ENCODE measurements at places on chromosomes 7 and 10.

DNA sequence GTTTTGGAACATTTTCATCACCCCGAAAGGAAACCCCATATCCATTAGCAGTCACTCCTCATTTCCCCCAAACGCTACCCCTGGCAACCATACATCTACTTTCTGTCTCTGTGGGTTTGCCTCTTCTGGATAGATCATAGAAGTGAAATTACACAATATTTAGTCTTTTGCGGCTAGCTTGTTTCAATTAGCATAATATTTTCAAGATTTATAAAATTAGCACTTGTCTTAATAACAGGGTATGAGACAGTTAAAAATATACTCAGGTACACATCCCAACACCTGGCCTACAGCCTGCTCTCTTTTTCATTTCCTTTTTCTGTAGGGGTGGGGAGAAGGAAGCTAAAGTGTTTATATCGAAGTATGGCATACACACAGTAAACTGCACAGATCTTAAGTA is 81.4 kb upstream of the LRGUK start:
- DNase-seq = no peak

GRCh38 chr7:11376529-11376928 is 402.9 kb downstream of the PHF14 start:
- DNase-seq = no peak

- DNase-seq = no peak
Measured at GRCh38 chr10:100311298-100311697, 18.7 kb downstream of the PKD2L1 start.

- DNase-seq = no peak
Measured at GRCh38 chr7:26592011-26592410, 272.4 kb downstream of the SKAP2 start.

GRCh38 chr7:14430926-14431325 is 441.5 kb upstream of the ETV1 start:
- no peak for DNase-seq

Measured in right lobe of liver (tissue), 6 donors.